ENCODE measurements at places on chromosomes 1 and 21.

- no peak for DNase-seq
Observed at GRCh38 chr1:143652187-143652586, 319.6 kb downstream of the FAM72C start.

GRCh38 chr1:5287178-5288150, 633.1 kb downstream of the AJAP1 start:
- DNase-seq: no peak

DNA sequence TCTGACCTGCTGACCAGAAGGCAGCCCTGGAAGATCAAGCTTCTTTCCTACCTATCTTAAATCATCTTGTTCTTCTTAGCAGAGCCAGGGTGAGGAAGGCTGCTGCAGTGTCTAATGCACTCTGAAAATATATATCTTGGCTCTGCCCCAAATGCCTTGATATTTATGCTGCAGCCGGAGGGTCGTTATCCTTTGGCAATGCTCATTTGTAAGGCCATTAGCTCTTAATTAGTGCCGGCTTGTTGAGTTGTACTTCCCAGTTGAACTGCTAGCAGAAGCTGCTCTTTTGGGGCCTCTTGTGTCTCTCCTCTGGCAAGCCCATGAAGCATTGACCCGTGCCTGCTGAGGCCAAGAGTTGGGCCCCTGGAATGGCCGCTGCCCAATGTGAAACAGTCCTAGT, 4.2 kb upstream of the GNL2 start:
- no peak for DNase-seq

DNA sequence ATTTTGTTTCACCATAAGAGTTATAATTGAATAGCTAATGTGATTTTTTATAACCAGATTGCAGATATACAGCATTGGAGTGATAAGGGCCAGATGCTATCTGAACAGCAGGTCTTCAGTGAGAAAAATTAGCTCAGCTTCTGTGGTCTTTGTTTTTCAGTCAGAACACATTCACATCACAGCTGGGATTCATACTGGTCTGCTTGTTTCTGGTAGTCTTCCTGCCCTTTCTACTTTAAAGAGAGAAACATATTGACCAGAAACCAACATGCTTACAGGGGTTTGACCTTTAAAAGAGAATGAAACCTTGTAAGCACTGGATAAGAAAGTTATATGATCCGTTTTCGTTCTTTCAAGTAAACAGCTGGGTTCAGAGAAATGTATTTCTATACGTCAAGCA, 213.7 kb upstream of the TMPRSS15 start:
- DNase-seq: no peak

DNA sequence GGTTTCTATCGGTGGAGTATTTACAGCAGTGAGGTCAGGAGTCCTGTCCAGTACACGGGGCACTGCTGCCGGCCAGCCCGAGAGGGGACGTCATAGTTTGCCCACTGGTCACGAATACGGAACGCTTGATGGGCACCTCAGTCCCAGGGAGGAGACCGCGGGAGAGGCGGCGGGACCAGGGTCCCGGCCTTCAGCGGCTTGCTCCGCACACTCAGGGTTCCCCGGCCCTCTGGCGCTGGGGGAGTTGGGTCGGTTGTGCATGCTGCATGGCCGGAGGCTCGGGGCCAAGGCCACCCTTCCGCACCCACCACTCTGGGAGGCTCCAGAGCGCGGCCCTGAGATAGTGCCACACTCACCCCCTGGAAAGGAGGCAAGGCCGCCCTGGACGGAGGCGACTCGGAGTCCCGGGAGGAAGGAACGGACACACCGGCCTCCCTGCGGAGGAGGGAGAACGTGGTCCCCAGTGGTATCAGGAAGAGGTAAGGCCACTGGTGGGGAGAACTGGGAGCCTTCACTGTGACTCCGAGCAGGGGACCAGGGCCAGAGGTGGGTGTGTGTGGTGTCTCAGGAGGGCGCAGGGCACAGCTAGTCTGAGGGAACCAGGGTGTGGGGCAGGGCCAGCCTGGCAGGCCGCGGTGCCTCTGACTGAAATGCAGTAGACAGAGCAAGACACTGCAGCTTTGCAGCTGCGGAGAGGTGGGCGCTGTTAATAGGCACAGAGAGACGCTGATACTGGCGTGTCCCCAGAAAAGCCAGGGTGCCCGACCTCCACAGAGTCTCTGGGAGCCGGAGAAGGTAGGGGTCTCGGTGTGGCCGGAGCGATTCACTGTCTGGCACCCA, 28.6 kb upstream of the PRSS38 start:
- DNase-seq: no peak

DNA sequence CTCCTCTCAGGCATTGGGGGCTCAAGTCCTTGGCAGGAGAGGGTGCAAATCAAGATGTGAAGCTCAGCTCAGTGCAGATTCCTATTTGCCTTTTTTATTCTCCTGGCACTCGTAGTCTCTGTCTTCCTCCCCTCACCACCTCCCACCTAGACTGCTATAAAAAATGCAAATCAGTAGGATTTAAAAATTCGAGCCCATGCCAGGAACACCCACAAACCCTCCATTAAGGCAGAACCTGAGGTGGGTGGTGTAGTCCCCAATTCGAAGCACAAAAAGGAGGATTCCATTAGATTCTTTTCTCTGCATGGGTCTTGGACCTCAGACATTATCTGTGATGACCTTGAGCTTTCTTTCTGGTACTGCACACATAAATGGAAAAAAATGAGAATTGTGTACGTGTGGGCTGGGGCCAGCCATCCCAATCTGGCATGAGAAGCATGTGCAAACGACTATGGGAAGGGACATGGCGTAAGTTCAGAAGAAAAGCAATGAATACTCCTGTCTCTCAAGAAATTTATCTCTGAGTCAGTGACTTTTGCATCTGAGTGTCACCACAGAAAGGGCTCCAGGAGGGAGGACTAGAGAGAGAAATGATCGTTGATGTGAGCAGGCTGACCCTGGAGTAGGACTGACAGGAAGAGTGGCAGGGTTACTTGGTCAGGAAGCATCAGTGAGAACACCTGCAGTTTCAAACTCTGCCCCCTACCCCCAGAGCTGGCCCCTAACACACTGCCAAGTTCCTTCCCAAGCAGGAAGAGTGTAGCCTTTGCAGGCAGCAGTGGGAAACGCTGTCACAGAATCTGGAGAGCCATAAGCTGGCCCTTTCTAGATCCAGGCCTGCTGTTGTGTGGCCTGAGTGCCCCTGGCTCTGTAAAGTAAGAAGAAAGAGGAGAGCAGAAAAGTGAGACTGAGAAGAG, 1.7 kb downstream of the INKA2 start:
- DNase-seq: no peak

DNA sequence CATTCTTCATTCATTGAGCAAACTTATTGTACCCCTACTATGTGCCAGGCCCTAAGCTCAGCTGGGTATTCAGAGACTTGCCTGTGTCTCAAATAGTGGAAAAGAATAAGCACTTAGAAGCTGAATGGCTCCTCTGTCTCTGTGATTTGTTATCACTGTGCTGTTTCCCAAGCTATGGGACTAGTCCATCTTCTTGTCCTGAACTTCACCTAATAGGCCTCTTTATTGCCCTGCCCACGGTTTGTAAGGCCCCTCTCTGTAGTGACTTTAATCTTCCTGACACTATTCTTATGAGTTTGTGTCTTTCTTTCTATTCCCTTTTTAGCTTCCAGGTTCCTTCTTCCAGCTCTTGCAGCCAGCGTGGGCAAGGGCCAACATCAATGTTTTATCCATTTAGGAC, 85.4 kb upstream of the LPGAT1 start:
- DNase-seq: no peak

- no peak for DNase-seq
Observed at GRCh38 chr1:19154876-19155275, 55.2 kb downstream of the UBR4 start.

DNA sequence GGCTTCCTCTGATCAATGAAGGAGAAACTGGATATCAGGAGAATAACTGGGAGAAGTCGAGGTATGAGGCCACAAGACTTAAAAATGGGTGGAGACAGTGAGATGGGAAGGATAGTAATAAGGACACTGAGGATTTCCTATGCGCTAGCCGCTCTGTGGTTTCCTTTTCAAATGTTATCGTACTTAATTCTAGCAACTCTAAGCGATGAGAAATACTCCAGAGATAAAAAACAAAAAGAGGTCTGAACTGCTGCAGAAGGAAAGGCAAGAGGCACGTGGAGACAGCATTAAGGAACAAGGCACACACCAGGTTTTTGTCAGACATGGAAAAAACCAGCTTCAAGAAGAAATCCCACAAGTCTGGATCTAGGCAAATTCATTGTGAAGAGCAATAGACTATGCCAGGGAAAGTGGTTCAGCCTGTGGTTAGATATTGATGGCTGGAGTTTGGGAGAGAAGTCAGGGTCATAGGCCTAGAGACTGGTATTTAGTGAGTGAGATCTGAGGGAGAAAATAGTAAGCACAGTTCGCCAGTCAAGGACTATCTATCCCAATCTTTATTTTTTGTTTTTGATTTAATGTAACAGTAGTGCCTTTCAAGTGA, 5.3 kb downstream of the CLCA2 start:
- DNase-seq: no peak

GRCh38 chr1:32619701-32620485, 30.5 kb downstream of the ZBTB8OS start:
- no peak for DNase-seq

DNA sequence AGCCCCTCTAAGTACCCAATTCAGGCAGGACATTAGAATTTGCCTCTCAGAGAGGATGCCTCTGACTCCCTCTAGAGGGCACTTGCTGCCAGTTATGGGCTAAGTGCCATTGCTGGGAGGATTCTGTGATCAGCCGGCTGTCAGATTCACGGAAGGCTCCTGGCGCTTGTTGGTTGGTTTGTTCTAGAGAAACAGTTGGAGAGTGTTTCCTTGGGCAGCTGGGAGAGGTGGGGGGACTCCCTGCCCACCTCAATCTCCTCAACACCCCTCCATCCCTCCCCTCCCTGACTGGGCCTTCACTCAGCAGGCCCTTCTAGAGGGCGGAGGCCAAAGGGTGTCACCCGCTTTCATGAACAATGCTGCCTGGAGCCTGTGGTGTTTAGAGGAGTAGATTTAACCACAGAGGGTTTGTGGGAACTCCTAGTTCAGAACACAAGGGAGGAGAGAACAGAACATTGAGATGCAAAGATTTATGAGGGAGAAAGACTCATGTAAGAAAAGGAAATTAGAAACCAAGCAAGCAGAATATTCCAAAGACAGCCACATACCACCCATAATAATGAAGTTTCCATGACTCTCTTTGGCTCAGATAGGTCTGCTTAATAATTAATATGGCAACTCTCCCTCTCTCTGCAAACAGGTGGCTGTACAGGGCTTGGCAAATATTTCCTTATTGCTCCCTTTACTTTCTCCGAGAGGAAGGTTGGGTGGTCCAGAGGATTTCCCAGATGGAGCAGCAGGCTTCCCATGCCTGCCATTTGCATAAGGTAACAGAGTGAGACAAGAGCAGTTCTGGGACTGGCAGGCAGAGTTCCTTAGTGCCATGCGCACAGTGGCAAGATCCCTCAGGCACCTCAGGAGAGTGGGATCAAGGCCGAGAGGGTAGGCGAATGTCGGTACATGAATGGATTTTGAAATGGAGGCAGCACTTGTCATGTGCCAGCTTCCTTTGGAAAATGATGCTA, 30.0 kb upstream of the ACP6 start:
- peak; percentile 47 for DNase-seq

DNA sequence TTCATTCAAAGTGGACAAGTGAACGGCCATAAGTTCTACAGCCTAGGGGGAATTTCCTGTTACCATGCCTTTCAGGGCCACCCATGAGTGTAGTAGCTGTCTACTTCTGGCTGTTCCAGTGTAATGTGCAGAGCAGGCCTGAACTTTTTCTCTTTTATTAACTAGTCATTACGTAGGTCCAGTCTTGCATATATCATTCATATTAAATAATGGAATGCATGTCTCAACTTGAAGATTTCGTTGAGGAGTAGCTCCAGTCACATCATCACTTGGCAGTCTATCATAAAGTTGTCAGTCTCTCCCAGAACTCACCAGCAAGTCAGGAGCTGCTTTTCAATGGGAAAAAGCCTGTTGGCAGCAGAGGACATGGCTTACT, 12.0 kb upstream of the GIPC2 start:
- DNase-seq: no peak

GRCh38 chr1:91120421-91120820, 98.6 kb upstream of the ZNF644 start:
- DNase-seq: no peak

DNA sequence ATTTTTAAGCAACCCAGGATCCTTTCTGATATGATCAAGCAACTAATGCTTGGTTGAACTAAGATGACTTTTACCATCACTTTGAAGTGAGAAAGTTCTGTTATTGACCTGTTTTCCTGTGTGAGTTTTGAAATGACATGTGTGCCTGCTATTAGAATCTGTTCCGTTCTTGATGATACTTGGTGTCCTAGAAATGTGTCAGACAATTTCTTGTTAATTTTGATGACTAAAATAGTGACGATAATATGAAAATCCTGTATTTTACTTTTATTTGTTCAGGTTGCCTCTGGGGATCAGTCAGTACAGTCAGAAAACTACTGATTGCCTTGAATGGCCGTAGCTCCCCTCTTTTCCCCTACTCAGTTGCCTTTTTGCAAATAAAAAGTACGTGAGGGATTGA, 228.0 kb downstream of the RYR2 start:
- no peak for DNase-seq

- no peak for DNase-seq
Observed at GRCh38 chr1:180144659-180145357, 9.9 kb upstream of the QSOX1 start.

DNA sequence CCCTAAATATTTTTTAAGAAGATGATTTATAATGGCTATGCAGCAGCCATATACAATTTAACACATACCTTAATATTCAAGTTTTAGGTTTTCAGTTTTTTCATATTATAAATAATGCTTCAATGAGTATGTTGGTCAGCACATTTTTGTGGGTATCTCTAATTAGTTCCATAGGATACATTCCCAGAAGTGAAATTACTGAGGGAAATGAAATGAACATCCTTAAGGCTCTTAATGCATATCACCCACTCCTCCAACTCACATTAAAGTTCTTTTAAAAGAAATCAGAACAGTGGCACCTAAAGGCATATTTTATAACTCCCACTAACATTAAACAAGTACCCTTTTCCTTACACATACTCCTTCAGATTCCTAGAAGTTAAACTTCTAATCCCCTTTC, 56.1 kb downstream of the EYA3 start:
- DNase-seq: no peak

- DNase-seq: no peak
Observed at GRCh38 chr1:232111611-232112010, 485.0 kb downstream of the DISC1 start.

- DNase-seq: no peak
Observed at GRCh38 chr1:1425753-1426495, 4.8 kb upstream of the ANKRD65 start.

- DNase-seq: peak; percentile 47
Observed at GRCh38 chr1:38818175-38818976, 41.2 kb downstream of the RRAGC start.

- no peak for DNase-seq
Observed at GRCh38 chr1:44714532-44714931, 16.4 kb downstream of the RNU5D-1 start.

- DNase-seq: no peak
Observed at GRCh38 chr1:181863006-181863405, 198.5 kb downstream of the ZNF648 start.

All from hindlimb muscle (tissue), 1 donor.